ENCODE measurements at places on chromosomes 6 and 20.

GRCh38 chr20:16107172-16107870 is 465.9 kb downstream of the KIF16B start:
- DNase-seq = no peak

DNA sequence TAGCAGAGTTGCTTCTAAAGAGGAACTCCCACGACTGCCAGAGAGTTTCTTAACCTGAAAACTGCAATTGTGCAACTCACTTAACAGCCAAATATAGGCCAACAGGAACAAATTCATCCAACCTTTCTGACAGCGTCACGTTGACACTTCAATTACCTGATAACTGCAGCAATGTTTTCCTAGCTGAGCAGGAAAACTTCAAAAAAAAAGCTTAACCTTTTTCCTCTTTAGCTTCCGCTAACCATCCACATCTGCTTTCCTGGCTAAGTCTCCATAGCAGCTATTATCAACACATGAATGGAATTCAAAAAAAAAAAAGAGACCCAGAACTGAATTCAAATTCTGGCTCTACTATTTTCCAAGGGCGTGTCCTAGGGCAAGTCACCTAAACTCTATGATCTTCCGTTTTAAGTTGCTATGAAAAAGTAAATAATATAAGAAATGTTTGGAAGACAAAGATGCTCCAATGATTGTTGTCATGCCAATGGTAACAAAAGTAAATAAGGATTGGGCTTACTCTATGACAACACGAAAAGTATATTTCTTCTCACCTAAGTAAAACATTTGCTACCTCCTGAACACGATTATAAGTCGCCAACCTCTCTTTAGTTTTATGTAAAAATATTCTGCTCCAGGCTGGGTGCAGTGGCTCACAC is 524.6 kb upstream of the JARID2 start:
- no peak for DNase-seq

GRCh38 chr6:29627755-29628418 is 5.1 kb downstream of the GABBR1 start:
- DNase-seq = peak; percentile 54

DNA sequence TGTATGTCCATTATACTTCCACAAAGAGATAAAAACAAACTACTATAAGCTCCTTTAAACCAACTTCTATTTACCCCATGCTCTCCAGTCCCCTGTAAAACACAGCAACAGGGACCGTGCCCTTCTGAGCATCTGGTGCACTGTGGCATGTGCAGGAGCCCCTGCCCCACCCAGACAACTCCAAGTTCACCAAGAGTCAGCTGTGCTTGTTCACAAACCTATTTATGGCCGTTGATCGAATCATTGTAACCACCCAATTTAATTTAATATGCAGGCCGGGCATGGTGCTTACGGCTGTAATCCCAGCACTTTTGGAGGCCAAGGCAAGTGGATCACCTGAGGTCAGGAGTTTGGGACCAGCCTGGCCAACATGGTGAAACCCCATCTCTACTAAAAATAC is 13.7 kb upstream of the BLCAP start:
- no peak for DNase-seq

DNA sequence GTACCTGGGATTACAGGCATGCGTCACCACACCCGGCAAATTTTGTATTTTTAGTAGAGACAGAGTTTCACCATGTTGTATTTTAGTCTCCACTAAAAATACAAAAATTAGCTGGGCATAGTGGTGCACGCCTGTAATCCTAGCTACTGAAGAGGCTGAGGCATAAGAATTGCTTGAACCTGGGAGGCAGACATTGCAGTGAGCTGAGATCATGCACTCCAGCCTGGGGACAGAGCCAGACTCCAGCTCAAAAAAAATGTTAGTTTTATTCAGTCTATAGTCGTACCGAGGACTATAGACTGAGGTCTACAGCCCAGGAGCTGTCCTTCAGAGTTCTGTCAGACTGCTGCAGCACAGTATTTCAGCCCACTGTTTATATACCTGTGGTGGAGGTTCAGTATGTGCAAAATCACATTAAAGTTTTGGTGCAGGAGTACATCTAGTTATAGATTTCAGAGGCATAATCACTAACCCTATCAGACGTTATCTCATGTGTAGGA is 3.6 kb upstream of the CASP8AP2 start:
- DNase-seq = no peak

DNA sequence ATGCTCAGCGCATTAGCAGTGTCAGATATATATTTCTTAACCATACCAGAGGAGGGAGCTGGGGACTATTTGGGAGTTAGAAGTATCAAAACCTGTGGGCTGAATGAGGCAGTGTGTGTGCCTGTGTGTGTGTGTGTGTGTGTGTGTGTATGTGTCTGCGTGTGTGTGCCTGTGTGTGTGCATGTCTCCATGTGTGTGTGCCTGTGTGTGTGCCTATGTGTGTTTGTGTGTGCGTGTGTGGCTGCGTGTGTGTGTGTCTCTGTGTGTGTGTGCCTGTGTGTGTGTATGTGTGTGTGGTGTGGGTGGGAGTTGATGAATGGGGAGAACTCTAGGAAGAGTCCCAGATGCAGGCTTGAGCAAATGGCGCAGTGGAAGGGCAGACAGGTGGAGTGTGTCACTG is 92.9 kb downstream of the PAX1 start:
- DNase-seq = no peak

DNA sequence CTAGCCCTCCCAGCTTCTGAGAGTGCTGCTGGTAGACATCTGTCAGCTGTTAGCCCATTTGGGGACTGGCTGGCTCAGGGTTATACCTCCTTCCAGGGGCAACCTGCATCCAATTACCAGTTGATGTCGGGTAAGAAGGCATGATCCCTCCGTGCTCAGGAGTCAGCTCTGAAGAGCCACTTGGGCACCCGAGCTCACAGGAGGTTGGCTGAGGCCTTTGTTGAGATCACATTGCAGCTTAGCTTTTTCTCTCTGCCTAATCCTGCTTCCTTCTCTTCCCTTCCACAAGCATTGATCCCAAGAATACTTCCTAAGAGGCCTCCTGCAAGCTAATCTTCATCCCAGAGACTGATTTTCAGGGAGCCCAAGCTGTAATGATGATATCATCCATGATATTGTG is 35.5 kb downstream of the SCP2D1 start:
- DNase-seq = no peak

- DNase-seq = no peak
Observed at GRCh38 chr20:25565578-25566157, 19.7 kb downstream of the NINL start.

DNA sequence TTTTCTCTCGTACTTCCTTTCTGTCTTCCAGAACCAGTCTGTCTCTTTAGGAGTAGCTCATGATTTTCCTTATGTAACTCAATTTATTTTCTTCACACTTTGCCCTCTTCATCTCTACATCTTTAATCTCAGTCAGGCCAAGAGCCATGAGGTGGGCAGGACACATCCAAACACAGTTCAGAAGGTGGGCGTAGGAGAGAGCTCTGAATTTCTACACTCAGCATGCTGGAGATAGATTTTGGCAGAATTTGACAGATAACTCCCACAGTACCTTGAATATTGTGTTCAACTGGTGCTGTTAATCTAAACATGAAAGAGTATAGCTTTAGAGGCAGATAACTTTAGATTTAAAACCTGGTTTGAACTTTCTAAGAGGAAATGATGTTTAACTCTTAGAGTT is 23.8 kb upstream of the ZBTB24 start:
- DNase-seq = no peak

GRCh38 chr6:168222115-168223043 is 97.2 kb downstream of the DACT2 start:
- DNase-seq = no peak

Data from T follicular helper cell (primary cell).